ENCODE measurements at places on chromosomes 4 and X. TPM values are rescaled to one million over a fixed set of nuclear protein-coding genes. Genes with fewer than 3 reads are reported as not detected.

GRCh38 chr4:153269218-153269990, 65.2 kb downstream of the TRIM2 start:
- peaks cover 18% of the 10 kb centered on the region for H3K36me3 ChIP-seq
- no peaks in the 10 kb centered on the region for H3K27me3 ChIP-seq
- no peak overlapping the region for H3K27ac ChIP-seq
- no peak overlapping the region for H3K4me3 ChIP-seq
- H3K4me1 ChIP-seq: peaks cover 4% of the 10 kb centered on the region

The DCAF4L1 gene
- under 0.01 TPM for total RNA-seq

DNA sequence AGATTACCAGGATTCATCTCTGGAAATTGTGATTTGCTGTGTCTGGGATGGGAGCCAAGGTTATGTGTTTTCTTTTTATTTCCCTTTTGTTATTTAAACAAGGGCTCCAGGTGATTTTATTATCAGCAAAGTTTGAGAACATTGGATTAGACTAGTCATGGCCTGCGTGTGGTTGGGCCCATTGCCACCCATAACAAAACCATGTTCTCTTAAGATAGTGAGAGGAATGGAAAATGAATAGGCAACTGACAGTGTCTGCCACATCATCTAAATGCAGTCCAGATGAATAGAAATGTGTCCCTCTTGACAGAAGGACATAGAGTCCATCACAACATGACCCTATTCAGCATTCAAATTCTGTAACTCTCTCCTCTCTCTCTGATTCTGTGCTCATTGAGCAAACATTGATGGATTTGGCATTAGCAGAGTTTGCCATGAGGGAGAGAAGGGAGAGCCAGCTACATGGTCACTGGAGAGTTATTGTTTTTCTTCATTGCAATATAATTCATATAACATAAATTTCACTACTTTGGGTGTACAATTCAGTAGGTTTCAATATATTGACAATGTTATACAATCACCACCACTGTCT, 11.7 kb downstream of the XK start:
- H3K4me1 ChIP-seq: no peaks in the 10 kb centered on the region
- no peaks in the 10 kb centered on the region for H3K36me3 ChIP-seq
- no peak overlapping the region for H3K27ac ChIP-seq
- peaks cover 5% of the 10 kb centered on the region for H3K27me3 ChIP-seq

GRCh38 chrX:50075630-50076339, 125.0 kb downstream of the AKAP4 start:
- H3K27me3 ChIP-seq: no peaks in the 10 kb centered on the region
- H3K4me3 ChIP-seq: no peak overlapping the region
- DNase-seq: no peak
- H3K36me3 ChIP-seq: no peaks in the 10 kb centered on the region
- H3K27ac ChIP-seq: no peak overlapping the region

GRCh38 chrX:40933132-40933705, 152.0 kb upstream of the USP9X start:
- peak; percentile 33 for DNase-seq
- peak overlapping the region; percentile 6 for H3K4me3 ChIP-seq
- H3K36me3 ChIP-seq: no peaks in the 10 kb centered on the region
- no peaks in the 10 kb centered on the region for H3K4me1 ChIP-seq

The SRPK3 gene
- 5.1 TPM for total RNA-seq

DNA sequence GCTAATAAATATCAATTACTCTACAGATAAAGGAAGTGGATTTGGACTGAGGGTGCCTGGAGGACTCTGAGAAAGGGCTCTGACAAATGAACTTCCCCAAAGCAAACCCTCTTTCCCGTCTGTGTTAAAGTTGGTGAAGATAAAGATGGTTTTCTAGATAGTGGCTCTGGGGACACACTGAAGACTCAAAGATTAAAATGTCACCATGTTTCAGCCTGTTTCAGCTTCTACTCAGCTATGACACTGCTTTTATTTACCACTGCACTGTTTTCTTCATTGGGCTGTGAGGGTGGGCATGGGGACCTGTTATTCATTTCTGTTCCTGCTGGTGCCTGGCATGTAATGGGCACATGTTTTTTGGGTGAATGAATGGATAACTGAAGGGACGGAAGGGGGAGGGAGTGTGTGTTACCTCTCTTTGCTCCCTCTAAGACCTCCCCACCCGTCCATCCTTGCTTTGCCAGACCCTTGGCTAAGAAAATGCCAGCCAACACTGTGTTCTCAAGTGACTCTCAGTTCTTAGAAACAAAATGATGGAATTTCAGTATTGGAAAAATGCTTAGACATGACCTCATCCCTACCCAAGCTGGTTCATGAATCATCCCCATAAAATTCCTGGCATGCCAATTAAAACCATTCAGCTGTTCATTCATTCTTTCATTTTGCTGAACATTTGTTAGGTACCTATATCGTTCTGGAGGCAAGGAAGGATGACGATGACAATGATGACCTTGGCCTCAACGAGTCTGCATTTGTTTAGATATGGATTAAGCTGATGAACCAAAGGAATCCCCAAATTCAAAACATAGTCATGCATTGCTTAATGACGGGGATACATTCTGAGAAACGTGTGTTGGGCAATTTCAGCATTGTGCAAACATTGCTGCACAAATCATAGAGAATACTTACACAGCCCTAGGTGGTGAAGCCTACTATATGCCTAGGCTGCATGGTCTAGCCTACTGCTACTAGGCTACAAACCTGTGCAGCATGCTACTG, 13.4 kb upstream of the STK32B start:
- H3K4me3 ChIP-seq: no peak overlapping the region
- no peaks in the 10 kb centered on the region for H3K36me3 ChIP-seq
- peak overlapping the region; percentile 66 for H3K27ac ChIP-seq
- no peak for DNase-seq

The CFP gene
- total RNA-seq: 15.6 TPM

The MAGEA6 gene
- not detected for total RNA-seq

DNA sequence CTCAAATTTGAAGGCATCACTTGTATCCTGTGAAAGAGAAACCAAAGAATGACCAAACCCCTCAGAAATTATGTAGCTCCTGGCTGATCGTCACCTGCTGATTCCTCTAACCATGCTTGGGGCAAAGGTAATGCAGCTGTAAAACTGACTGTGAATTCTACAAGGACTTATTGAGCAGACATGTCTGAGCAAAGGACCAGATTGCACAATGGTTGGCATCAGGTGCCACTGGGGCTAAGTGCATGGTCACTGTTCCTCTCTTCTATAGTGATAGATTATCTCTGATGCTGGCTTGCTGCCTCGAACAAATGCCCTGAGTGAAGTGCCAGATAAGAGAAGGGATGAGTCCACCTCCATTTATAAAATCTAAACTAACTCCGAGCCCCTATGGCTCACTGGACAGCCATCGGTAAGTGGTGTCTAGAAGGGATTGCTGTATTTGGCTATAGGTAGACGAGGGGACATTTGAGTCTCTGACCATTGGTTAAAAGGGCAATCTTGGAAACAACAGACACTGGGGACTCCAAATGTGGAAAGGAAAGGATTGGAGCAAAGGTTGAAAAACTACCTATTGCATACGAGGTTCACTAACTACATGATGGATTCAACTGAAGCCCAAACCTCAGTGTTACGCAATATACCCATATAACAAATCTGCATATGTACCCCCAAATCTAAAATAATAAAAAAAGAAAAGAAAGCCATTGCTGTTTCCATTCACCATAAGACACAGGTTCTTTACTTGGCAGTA, 110.7 kb upstream of the IGSF1 start:
- no peaks in the 10 kb centered on the region for H3K36me3 ChIP-seq
- H3K4me3 ChIP-seq: no peak overlapping the region
- DNase-seq: no peak

The SUPT20HL2 gene
- not detected for total RNA-seq

- no peak for DNase-seq
- no peaks in the 10 kb centered on the region for H3K36me3 ChIP-seq
- H3K27ac ChIP-seq: no peak overlapping the region
- H3K27me3 ChIP-seq: no peaks in the 10 kb centered on the region
Measured at GRCh38 chr4:84915396-84915780, 51.1 kb downstream of the WDFY3 start.

GRCh38 chrX:74178536-74178935, 125.4 kb upstream of the ZCCHC13 start:
- DNase-seq: no peak
- no peaks in the 10 kb centered on the region for H3K36me3 ChIP-seq
- H3K27ac ChIP-seq: no peak overlapping the region
- no peak overlapping the region for H3K4me3 ChIP-seq
- H3K27me3 ChIP-seq: no peaks in the 10 kb centered on the region

DNA sequence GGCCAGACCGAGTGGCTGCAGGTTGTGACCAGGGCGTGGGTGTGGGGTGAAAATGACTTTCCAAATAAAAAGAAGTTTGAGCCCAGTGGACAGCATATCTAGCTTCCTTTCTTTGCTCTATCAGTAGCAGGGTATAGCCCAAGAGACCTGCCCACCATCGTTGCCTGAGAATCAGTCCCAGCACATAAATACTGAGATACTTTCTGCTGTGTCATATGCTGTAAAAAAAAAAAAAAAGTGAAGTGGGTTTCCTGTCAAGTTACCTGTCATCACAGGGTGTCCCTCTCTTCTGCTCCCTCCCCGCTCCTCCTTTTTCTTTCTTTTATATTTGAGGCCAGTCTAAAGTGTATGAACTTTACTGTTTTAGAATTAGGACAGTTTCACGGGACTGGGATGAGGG, 330.3 kb upstream of the BOD1L1 start:
- H3K27me3 ChIP-seq: no peaks in the 10 kb centered on the region
- DNase-seq: no peak
- no peak overlapping the region for H3K27ac ChIP-seq

GRCh38 chrX:101417981-101418841, 10.2 kb downstream of the HNRNPH2 start:
- no peaks in the 10 kb centered on the region for H3K27me3 ChIP-seq
- peaks cover 8% of the 10 kb centered on the region for H3K36me3 ChIP-seq
- H3K27ac ChIP-seq: peak overlapping the region; percentile 96
- H3K4me3 ChIP-seq: peak overlapping the region; percentile 70

- no peak overlapping the region for H3K4me3 ChIP-seq
- H3K4me1 ChIP-seq: no peaks in the 10 kb centered on the region
- no peak overlapping the region for H3K27ac ChIP-seq
Measured at GRCh38 chr4:182629096-182629495, 288.1 kb downstream of the DCTD start.

- H3K27ac ChIP-seq: no peak overlapping the region
- H3K4me3 ChIP-seq: no peak overlapping the region
- no peaks in the 10 kb centered on the region for H3K36me3 ChIP-seq
- no peaks in the 10 kb centered on the region for H3K4me1 ChIP-seq
- no peaks in the 10 kb centered on the region for H3K27me3 ChIP-seq
- DNase-seq: no peak
Measured at GRCh38 chrX:149982310-149982709, 44.0 kb upstream of the EOLA2 start.

- H3K36me3 ChIP-seq: no peaks in the 10 kb centered on the region
- no peak for DNase-seq
- no peaks in the 10 kb centered on the region for H3K27me3 ChIP-seq
- H3K4me3 ChIP-seq: no peak overlapping the region
- no peak overlapping the region for H3K27ac ChIP-seq
Measured at GRCh38 chrX:140151316-140151715, 186.0 kb upstream of the CXorf66 start.
